Hepatocyte (in vitro differentiated cells): ENCODE measurements at places on chromosomes 2 and 18. TPM values are rescaled to one million over a fixed set of nuclear protein-coding genes. Genes with fewer than 3 reads are reported as not detected.

The ZNF236 gene
- 7.5 and 8.2 TPM in 2 replicates for total RNA-seq

The TMEM182 gene
- 2.6 and 5.1 TPM in 2 replicates for total RNA-seq

The TMEM18 gene
- total RNA-seq: 35.2 and 35.4 TPM in 2 replicates

The RBFA gene
- total RNA-seq: 20.7 and 29.4 TPM in 2 replicates

- peaks cover 20% of the 10 kb centered on the region for H3K4me1 ChIP-seq
- no peaks in the 10 kb centered on the region for H3K27me3 ChIP-seq
- H3K4me3 ChIP-seq: peak overlapping the region; percentile 66
- DNase-seq: no peak
- peaks cover 4% of the 10 kb centered on the region for H3K36me3 ChIP-seq
Observed at GRCh38 chr2:27772804-27773203, 1.3 kb downstream of the MRPL33 start.

GRCh38 chr2:163687217-163687616, 48.6 kb downstream of the FIGN start:
- no peaks in the 10 kb centered on the region for H3K36me3 ChIP-seq
- H3K27me3 ChIP-seq: no peaks in the 10 kb centered on the region
- H3K27ac ChIP-seq: no peak overlapping the region
- no peak for DNase-seq

DNA sequence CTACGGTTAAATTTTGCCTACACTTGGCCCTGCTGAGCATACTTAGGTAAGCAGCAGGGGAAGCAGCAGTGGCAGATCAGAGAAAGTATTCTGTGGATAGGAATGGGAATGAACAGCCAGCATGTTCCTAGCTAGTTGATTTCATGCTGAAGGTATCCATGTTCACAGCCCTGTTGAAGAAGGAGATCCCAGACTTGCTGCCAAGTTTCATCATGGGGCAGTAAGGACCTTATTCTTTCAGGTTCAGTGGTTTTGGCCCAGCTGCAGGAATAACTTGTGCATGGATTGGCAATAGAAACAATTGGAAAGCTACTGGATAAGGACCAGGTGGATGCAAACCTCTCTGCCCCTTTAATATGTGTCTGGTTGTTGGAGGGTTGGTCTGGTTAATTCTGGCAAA, 98.2 kb upstream of the TMEM178A start:
- no peaks in the 10 kb centered on the region for H3K36me3 ChIP-seq
- no peak overlapping the region for H3K4me3 ChIP-seq
- no peak for DNase-seq
- H3K27me3 ChIP-seq: no peaks in the 10 kb centered on the region
- H3K4me1 ChIP-seq: peaks cover 20% of the 10 kb centered on the region
- H3K27ac ChIP-seq: peak overlapping the region; percentile 73

- peaks cover 72% of the 10 kb centered on the region for H3K27me3 ChIP-seq
- H3K4me1 ChIP-seq: peaks cover 4% of the 10 kb centered on the region
- H3K36me3 ChIP-seq: no peaks in the 10 kb centered on the region
- DNase-seq: peak; percentile 51
- H3K4me3 ChIP-seq: peak overlapping the region; percentile 31
Observed at GRCh38 chr2:222318712-222319585, 20.2 kb upstream of the PAX3 start.

GRCh38 chr18:48777026-48777743, 173.6 kb downstream of the SMAD7 start:
- H3K27ac ChIP-seq: peak overlapping the region; percentile 99
- H3K4me3 ChIP-seq: no peak overlapping the region
- no peaks in the 10 kb centered on the region for H3K27me3 ChIP-seq
- DNase-seq: peak; percentile 85
- H3K4me1 ChIP-seq: peaks cover 57% of the 10 kb centered on the region
